Adipocyte (in vitro differentiated cells): ENCODE measurements at places on chromosomes 7 and 10.

- no peak for DNase-seq
These were observed 265.1 kb upstream of the KLF14 start for GRCh38 chr7:130998993-130999602.

DNA sequence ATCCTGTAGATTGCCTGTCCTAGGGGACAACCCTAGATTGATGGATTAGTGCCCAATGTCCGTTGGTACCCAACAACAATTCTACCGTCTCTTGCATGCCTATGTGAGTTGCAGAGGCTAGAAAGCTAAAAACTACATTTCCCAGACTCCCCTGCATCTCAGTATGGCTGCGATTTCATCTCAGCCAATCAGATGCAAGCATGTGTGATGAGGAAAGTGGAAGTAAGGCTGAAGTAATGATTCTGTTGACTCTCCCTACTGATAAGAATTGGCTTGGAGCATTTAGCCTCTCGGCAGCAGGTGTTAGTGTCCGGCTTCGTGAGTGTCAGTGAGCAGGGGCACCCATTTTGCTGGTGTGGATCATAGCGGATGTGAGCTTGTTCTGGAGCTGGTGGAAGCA, 171.9 kb downstream of the FGFR2 start:
- DNase-seq = no peak

DNA sequence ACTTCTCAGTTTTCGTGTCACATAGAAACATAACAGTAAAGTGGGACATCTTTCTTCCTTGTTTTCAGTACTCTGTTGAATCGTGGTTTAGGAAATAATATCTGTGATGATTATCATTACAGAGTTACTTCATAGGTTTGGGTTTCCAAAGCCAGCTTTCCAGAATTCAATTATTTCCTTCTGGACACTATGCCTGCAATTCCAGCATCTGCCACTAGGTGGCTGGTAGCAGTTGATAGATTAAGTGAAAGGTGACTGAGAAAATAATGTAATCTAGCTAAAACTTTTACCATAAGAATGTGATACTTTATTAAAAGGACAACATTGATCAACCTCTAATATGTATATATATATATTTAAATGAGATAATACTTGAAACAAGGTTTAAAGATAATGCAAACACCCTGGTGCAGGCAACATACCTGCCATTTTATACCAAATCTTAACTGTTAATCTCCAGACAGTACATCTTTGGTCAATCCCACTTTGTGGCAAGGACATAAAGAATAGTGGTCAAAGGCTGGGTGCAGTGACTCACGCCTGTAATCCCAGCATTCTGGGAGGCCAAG, 102.6 kb downstream of the SH3PXD2A start:
- no peak for DNase-seq

GRCh38 chr7:5635006-5635405, 146.5 kb downstream of the RNF216 start:
- no peak for DNase-seq

GRCh38 chr10:98400482-98400881, 14.5 kb downstream of the PYROXD2 start:
- DNase-seq = peak; percentile 14

DNA sequence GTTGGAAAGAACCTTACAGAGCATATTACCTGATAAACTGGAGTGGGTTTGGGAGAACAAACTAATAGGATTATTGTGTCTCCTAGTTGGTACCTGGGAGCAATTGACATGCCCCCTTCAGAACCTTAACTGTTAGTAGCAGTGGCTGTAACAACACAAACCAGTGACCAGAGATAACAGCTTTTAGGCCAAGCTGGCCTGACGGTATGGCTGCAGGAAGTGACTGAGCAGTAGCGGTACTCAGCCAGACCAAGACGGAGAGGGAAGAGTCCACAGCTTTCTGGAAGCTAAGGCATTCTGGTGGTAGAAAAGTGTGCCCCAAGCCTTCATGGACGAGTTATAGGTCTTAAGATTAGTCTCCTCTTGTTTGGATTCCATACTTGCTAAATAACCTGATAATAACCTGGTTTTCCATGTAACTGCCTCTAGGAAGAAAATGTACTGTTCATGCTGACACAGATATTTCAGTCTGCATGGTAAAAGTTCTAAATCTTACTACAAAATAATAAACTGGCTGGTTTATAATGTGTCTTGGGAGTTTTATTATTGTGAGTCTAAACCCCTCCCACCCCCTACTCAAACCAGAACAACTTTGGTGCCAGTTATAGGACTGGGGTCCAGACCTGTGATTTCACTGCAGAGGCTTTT, 11.3 kb downstream of the NOLC1 start:
- DNase-seq = no peak

DNA sequence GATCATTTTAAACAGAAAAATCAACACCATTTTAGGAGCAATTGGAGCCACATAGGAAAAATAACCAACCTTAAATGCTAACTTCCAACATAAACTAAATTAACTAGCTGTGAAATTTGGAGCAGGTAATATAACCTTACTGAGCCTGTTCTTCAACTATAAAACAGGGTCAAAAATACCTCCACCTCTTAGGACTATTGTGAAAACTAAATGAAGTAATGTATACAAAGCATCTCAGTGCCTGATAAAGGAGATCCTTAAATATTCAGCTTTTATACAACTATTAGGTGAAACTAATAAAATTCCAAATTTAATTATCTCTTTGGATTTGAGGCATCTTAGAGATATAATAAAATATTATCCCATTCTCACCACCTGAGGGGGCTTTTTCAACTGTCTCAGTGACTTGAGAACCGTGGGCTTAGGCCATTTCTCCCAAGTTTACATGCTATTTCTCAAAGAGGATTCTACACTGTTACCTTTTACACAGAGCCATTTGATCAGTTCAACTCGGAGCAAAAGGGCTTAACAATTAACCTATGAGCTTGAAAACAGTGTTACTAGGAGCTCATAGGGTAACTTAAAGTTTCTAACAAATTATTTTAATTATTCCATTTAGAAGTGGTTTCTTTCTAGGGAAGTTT, 165.0 kb upstream of the ASAH2 start:
- peak; percentile 30 for DNase-seq

GRCh38 chr10:108791030-108791429, 1132.3 kb downstream of the XPNPEP1 start:
- DNase-seq = no peak

GRCh38 chr10:22609251-22609650, 105.1 kb downstream of the PIP4K2A start:
- DNase-seq = no peak

- DNase-seq = peak; percentile 81
These were observed 104.0 kb downstream of the JAZF1 start for GRCh38 chr7:28076423-28077200.

DNA sequence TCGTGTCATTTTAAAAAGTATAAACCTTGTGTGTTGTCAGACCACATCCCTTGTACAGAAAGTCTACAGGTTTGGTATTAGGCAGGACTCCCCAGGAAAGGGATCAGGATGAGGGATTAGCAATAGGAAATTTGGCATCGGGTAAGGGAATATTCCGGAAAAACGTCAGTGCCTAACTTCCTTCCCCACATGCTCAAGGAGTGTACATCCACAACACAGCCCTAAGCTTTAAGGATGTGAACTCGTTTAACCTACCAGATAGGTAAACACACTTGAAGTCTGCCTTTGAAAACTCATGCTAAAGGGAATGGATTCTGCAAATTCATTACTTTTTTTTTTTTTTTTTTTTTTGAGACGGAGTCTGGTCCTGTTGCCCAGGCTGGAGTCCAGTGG, 194.9 kb downstream of the SKIDA1 start:
- DNase-seq = no peak

DNA sequence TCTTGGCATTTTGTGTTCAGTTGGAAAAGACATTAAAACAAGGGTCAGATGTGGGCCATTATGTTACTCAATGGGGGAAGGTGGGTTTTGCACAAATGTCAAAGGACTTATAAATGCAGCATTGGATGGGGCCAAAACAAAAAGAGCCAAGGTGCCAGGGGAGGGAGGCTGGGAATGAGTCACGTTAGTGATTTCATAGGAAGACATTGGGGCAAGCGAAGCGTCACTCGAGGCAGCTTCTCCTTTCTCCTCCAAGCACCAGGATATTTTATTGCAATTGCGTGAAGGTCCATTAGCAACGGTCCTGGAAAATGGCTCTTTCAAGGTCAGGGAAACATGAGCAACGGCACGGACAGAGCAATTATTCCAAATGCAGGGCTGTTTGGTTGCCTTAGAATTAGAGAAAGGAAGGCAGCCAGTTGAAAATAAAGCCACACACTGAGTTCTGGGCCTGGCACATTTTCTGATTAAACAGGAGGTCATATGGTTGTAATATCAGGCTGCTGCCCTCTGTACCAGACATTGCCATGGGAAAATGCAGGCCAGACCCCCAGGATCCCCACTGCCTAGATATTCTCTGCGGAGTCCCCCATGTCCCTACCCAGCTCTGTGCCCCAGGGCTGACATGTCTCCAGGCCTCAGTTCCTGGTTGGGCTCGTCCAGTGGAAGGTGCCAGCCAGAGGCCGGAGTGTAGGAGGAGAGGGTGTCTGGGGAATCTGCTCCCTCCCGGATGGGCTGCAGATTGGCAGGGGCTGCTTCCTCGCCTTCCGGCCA, 63.3 kb upstream of the NANOS1 start:
- DNase-seq = no peak

DNA sequence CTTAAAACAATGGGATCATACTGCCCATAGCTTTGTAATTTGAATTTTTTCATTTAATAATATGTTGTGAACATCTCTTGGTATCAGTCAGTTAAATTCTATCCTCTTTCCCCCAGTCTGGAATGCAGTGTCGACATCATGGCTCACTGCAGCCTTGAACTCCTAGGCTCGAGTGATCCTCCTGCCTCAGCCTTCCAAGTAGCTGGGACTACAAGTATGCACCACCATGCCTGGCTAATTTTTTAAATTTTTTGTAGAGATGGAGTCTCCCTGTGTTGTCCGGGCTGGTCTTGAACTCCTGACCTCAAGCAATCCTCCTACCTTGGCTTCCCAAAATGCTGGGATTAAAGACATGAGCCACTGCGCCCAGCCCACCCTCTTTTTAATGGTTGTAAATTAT, 34.6 kb downstream of the MPLKIP start:
- no peak for DNase-seq

- peak; percentile 48 for DNase-seq
These were observed 71.4 kb downstream of the TMEM270 start for GRCh38 chr7:73932364-73932763.

- no peak for DNase-seq
These were observed 29.5 kb downstream of the PLEKHA8 start for GRCh38 chr7:30057741-30058140.

GRCh38 chr10:3537518-3537917, 247.5 kb downstream of the KLF6 start:
- no peak for DNase-seq

DNA sequence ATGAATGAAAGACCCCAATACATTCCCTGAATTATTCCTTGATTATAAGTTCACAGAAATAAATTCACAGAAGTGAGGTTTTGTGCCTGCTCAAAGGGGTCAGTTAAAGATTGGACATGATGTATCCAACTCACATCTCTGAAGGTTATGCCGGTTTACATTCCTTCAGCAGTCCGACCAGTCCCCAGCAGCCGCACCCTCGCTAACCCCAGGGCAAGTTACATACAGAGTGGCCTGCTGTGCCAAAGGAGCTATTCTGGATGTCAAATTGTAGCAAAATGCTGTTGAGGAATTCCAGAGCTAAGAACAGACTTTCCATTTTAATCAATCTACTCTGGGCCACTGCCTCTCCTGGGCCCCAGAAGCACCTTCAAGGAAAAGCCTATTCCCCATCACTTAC, 20.3 kb downstream of the PSAP start:
- no peak for DNase-seq

GRCh38 chr7:98278936-98279335, 2.5 kb upstream of the BRI3 start:
- no peak for DNase-seq

- DNase-seq = no peak
These were observed 4.0 kb upstream of the SH2B2 start for GRCh38 chr7:102282465-102283362.

- peak; percentile 92 for DNase-seq
These were observed 9.3 kb upstream of the TMEM270 start for GRCh38 chr7:73851410-73852338.

DNA sequence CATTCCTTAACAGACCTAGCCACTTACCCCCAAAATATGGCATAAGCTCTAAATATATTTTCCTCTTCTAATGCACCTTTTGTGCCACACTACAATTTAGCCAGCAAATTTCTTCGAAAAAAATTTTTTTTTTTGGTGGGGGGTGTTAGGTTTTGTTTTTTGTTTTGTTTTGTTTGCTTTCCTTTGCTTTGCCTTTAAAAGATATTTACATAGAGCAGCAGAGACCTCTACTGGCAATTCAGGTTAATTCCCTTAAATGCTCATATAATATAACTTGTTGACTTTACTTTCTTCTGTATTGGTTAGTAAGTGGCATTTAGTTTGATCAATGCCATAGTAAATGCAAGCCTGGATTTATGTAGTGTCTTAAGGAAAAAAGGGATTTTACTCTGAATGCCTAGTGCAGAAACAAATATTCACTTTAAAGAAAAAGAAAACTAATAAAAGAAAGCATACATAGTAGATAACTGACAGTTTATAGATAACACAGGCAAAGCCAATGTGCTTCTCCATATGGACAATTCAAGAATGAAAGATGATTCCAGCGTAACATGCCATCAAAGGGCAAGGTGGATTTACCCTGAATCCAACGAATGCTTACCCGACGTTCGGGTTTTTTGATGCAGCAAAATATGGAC, 1250.6 kb downstream of the GATA3 start:
- peak; percentile 64 for DNase-seq

DNA sequence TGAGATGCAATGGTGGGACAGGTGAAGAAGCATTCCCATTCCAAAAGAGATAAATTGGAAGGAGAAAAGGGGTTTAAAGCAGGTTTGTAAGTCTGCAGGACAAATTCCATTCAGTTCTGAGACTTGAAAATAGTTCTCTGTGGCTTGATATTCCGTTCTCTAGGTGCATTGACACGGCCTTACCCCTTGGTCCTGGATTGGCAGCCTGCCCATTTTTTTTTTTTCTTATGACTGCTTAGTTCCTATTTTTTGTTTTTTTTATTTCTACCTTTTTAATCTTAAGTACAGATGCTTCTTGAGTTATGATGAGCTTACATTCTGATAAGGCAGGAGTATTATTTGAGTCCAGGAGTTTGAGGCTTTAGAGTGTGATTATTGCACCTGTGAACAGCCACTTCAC, 70.6 kb downstream of the MLLT10 start:
- no peak for DNase-seq

GRCh38 chr10:21318540-21319167, 206.8 kb downstream of the SKIDA1 start:
- DNase-seq = no peak

DNA sequence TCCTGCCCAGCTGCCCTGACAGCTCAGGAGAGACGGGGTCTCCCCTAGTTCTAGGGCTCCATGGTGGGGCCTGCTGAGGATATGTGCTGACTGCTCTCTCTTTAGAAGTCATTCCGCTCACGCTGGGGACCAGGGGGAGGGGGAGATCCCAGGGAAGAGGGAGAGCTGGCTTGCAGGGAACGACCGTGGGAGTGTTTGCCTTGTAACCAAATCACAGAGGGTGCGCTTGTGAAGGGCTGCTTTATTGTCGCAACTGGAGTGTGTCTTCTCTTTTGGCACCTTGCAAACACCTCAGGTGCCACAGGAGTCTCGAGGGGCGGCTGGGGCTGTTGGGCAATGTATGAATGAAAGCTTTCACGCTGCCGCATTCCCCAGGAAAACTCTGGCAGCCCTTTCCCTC, 531.3 kb upstream of the MKI67 start:
- no peak for DNase-seq

- DNase-seq = no peak
These were observed 97.8 kb upstream of the MPP7 start for GRCh38 chr10:28400681-28401080.
